ENCODE measurements at places on chromosomes 2 and 18.

- no peak for DNase-seq
Observed at GRCh38 chr2:109345091-109345490, 216.1 kb downstream of the SH3RF3 start.

DNA sequence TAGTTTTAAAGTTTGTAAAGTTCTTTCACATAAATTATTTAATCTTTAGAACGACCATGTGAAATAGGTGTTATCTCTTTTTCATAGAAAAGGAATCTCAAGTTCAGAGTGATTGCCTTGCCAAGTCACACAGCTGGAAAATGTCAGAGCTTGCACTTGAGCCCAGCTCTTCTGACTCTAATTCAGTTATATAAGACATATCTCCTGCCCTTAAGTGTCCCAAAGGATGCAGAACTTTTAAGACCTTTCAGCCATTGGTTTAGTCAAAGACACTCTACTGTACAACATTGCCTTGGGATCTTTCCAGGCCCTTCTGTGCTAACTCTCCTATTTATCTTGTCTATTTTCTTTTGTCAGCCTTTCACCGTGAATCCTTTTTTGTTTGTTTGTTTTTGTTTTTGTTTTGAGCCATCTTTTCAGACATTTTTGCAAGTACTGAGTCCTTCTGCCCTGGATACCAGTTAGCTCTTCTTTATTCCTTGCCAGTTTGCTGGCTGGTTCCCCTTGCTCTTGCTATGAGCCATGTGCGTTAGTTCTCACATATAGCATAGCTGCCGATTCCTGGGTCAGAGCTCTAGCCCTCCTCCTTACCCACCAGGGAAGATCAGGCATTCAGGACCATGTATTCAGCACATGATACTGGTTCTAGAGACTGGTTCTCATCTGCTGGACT is 160.0 kb upstream of the MYO3B start:
- DNase-seq = no peak

DNA sequence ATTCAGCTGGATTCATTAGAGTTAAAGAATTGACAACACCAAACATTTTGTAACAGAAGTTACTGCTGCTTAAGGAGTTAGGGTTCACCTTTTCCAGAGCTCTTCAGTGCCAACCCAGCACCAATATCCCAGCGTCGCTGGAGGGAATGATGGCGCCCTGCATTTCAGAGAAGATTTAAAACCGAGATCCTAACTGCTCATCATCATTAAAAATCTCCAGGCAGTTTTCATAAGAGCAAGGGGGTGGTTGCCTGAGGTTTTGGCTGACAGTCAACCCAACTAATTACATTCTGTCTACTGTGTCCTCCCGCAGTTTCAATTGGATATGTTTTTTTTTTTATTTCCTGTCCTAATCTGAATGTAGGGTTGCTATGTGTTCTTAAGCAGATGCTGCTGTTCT is 509.6 kb upstream of the TCF4 start:
- DNase-seq = no peak

- DNase-seq = no peak
Observed at GRCh38 chr2:155643056-155643775, 689.3 kb downstream of the NR4A2 start.

DNA sequence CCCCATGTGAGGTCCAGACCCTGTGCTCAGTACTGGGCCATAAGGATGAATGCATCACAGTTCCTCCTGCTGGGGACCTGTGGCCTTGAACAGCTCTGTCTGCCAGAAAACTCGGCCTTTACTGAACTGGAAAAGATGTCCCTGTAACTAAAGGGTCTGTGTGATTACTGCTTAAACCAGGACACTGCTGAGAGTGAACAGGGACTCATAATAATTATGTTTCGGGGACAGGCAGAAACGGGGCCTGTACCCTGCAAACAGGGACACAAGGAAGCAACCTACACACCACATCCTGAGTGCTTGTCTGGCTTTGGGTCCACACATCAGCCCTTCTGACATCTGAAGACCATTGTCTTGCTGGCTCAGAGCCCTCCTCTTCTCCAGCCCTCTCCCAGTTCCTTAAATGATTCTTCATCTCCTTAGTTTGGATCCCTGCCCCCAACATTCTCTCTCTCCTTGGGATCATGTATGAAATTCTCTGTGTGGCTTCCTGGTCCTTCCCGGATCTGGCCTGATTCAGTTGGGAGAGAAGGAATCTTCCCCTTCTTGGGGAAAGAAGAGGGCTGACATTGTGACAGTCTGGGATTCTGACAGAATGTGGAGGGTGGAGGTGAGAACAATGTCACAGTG is 248.0 kb downstream of the MYCN start:
- DNase-seq = no peak

DNA sequence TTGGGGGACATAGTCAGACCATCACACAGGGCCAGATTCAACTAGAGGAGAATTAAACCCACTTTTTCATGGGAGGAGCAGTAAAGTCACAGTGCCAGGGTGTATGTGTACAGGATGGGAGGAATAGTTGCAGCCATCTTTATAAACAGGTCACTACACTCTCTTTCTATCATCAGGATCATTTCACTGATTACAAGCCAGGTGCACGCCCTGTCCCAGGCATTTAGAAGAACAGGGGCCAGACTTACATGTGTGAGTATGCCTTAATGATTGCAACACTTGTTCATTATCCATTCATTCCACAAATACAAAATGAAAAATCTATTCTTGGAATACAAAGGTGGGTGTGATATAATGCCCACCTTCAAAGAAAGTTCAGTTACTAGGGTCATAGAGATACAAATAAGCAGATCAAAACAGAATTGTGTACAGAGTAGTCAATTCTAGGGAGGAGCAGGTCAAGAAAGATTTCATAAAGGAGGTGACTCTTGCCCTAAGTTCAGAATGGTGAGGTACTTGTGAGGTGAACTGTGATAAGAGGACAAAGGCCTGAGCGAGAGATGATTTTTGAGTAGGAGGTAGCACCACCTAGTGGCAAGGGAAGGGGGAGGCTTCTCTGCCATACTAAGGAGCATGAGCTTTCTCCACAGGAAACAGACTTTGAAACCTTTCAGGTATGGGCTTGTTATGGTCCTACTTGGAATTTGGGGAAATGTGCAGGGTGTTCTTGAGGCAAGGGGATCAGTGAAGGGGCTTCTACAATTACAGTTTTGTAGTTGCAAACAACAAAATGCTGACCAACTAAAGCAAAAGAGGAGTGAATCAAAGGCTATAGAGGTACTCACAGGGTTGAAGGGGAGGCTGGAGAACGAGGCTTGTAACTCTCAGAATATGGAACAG is 156.3 kb downstream of the SUCLG1 start:
- no peak for DNase-seq

DNA sequence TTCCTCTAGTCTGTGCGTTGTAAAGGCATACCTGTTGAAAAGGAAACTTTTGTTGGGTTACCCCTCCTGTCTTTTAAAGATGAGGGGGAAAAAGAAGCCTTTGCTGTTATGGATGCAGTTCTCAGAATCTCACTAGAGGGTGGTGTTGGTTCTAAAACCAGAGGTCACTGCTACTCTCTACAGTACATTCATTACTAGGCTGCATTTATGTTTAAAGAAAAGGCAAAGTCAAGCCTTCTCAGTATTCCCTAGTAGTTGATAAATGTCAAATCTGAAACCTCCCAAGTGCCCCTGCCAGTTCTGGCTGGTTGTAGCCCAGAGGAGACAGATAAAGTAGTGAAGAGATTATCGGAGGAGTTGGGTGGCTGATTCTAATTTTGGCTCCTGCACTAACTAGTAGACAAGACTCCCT is 1.4 kb upstream of the PLCL1 start:
- DNase-seq = no peak

DNA sequence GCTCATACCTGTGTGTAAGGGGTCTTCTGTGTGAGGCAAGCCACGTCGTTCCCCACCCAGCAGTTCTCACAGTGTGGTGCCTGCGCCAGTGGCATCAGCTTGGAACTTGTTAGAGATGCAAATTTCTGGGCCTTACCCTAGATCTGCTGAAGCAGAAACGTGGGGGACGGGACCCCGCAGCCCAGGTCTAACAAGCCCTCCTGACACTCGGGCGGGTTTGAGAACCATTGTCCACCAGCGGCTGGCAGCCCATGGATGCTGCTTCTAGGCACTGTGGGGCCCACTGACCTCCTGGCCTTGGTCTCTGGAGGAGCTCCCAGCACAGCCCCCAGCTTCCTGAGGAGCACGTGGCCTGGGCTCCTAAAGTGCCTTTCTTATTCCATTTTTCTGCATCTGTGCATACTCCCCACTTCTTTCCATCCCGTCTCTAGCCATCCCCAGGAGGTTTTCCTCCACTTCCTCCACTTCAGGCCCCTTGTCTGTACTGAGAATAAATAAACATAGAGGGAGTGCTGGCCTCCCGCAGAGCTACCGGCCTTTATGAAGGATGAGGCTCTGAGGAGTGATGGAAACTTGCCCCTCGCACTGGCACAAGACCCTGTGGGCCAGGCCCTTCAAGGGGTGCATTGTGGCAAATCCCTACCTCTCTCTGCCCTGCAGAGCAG is 94.3 kb downstream of the GALR1 start:
- DNase-seq = no peak

DNA sequence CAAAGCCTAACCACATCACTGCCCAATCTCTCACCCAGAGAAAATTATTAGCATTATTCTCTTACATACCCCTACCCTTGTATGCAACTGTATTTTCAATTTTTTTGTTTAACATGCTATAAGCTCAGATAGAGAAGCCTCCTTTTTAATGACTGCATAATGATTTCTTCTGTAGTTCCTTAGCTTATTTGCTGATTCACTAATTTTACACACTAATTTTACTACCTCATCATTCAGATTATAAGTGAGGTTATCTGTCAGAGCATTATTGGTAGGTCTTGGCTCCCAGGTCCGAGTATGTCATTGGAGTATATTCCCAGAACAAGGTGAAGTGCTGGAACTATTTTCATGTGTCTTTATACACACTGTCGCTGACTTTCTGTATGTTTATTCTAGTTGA is 45.4 kb downstream of the RHBDD1 start:
- DNase-seq = no peak

DNA sequence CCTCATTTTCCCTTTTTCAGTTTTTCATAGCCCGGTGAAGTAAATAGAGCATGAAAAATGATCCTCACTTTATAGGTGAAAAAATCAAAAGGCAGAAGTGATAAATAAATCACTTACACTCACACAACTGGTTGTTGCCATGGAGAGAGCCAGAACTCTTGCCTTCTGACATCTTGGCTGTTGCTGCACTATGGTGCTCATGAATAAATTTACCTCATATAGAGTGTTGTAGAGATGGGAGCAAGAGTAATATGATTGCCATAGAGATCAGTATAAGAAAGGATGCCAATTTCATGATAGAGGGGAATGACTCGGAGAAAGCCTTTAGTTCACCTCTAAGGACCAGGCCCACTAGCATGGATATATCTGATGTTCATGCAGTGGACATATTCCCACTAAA is 82.5 kb upstream of the TMEM178A start:
- DNase-seq = no peak
